Upper lobe of right lung (tissue), 1 donor: ENCODE measurements at places on chromosomes 1 and 21. TPM values are rescaled to one million over a fixed set of nuclear protein-coding genes. Genes with fewer than 3 reads are reported as not detected.

Gene BEND5
- total RNA-seq, result 3.4 TPM

Gene TSPEAR
- total RNA-seq, result 0.23 TPM

GRCh38 chr1:112264010-112264409 is 132.0 kb upstream of the CTTNBP2NL start:
- DNase-seq, result no peak

Gene CITED4
- 23.2 TPM for total RNA-seq

Gene MYBPH
- not detected for total RNA-seq

DNA sequence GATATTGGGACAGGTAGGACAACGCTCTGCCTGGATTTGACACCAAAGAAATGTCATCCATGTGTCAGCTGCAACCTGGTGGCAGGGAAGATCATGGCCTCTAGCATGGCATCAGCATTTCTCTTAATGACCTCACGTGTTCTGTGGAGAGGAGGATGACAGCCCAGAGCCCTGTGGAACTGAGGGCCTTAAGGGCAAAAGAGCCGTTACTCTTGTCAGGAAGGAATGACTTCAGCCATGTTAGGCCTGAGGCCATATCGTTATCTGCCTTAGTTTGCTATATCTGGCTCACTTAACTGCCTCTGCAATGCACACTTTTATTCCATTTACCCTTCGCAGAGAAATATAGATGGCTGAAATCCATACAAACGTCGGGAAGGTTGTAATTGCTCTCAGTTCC is 83.2 kb upstream of the PBX1 start:
- no peak for DNase-seq

GRCh38 chr1:157178490-157178889 is 40.3 kb upstream of the ETV3 start:
- no peak for DNase-seq

Gene LINGO4
- 0.29 TPM for total RNA-seq

DNA sequence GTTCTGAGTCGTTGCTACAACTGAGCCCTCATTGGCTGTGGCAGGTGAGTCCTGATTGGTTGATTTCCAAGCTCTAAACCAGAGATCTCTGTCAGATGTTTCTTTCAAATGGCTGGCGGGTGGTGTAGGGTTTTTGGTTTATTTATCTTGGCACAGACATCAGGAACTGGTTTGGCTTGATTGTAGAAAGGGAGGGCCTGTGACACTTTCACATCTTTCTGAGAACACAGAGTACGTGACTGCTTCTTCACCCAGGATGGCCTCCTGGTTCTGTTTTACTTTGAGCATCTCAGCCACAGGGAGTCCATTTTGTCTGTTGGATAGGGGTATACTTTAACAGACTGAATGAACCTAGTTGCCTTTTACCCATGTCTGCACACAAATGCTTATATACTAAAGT is 89.4 kb upstream of the GPR52 start:
- no peak for DNase-seq

GRCh38 chr1:165891111-165891860 is 63.9 kb downstream of the UCK2 start:
- no peak for DNase-seq

DNA sequence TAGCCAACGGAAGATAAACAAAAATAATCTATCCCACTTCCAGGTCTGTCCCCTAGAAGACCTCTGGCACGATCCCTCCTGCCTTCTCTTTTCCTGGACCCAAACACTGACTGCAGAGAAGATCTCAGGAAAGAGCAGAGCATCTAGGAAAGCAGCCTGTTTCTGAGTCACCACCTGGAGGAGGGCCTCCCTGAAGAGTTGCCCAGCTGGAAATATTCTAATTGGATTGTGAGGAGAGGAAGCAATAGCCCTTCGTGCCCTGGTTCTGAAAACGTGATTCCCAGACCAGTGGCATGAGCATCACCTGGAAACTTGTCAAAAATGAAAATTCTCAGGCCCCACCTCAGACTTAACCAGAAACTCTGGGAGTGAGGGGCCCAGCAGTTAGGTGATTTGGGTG is 411.1 kb downstream of the SETD4 start:
- no peak for DNase-seq

Gene CATSPERE
- total RNA-seq, result 1.1 TPM

- DNase-seq, result no peak
Measured at GRCh38 chr1:201754353-201754752, 74.6 kb upstream of the IPO9 start.

DNA sequence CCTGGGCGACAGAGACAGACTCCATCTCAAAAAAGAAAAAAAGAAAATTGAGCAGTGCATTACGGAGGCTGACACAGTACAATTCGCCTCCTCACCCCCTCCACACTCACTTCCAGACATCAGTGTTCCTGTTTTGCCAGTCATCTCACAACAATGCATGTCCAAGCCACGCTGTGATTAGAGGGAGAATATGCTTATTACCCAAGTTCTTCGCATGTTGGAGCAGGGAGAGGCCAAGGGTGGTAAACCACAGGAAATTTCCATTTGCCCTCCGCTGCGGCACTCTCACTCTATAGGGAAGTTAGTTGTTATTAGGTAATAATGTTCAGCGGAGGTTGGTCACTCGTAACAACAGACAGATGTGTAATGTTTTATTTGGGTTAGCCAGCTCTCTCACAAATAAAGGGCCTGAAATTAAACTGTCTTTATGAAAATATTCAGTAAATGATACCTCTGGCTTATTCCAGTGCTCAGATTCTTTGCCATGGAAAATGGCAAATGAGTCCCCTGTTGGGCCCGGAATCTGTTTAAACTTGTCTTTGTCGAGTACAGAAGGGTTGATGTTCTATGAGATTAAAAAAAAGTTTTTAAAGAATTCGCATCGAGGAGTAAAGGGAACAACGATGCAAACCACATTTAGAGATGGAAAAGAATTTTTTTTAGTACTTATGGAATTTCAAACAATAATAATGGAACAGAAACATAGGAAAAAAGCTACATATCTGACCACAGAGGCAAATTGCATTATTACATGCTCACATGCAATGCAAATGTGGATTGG is 33.1 kb downstream of the KCNJ15 start:
- DNase-seq, result no peak

DNA sequence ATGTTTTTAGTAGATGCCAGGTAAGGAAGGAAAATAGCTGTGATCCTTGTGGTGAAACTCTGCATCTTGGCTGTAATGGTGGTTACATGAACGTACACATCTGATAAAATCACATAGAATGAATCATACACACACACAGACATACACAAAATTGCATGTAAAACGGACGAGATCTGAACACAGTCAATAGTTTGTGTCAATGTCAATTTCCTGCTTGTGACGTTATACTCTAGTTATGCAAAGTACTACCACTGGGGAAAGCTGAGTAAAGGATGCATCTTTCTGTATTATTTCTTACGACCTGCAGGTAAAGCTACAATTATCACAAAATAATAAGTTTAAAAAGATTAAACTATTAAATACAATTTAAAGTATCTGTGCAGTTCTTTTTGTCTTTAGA is 493.7 kb upstream of the ZP4 start:
- no peak for DNase-seq

GRCh38 chr1:103283841-103284669 is 175.7 kb upstream of the COL11A1 start:
- no peak for DNase-seq

Gene PLA2G2D
- total RNA-seq, result not detected

GRCh38 chr1:109133815-109134214 is 19.9 kb downstream of the ELAPOR1 start:
- peak; percentile 80 for DNase-seq

- no peak for DNase-seq
Measured at GRCh38 chr1:98797506-98797905, 136.0 kb downstream of the SNX7 start.

Gene CCDC17
- total RNA-seq, result 5.0 TPM

DNA sequence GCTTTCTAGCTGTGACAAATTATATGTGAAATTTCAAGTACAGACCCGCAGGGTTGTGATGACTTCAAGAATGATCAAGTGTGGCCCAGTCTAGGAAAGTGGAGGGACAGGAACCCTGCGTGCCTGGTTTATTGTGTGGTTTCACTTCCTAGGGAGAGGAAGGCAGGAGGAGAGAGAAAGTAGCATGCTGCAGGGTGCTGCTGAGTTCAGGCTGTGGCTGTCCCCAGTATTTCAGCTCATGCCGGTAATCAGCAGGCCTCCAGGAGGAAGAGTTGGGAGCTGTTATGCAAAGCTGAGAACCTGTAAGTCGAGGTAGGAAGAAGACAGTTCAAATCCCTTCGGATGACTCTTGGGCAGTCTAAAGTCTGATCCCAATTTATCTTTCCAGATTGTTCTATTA is 140.4 kb downstream of the ROR1 start:
- DNase-seq, result no peak

GRCh38 chr1:192873836-192874235 is 65.0 kb downstream of the RGS2 start:
- no peak for DNase-seq
